ENCODE measurements at places on chromosomes 16 and 17.
A peak's percentile ranks its signal among the peaks of the same experiment; 100 is the strongest.

DNA sequence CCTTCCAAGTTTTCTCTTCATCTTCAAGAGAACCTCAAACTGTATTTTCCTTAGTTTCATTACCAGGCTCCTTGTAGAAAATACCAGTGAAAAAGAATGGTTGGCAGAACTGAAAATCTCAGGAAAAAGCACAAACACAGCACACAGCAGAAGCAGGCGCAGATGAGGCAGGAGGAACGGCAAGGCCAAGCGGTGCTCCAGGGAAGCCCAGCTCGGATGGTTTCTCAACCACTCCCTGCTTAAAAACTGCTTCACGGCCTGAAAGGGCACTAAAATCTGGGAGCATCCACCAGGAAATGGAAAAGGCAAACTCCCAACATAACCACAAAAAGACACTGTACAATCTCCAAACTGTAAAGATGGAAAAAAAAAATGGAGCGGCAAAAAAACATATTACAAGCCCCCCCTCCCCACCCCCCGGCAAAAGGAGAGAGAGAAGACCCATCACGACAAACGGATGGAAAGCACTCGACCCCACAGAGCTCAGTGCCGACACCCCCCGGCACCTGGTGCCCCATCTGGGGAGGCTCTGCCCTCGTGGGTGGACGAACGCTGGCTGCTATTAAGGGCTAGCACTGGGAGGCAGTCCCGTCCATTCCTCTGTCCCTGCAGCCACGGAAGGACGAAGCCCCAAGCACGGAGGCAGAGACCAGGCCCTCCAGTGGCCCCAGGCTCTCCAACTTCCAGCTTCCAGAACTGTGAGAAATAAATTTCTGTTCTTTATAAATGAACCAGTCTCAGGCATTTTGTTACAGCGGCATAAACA is 127.5 kb downstream of the ZNF778 start:
- no peak for DNase-seq

DNA sequence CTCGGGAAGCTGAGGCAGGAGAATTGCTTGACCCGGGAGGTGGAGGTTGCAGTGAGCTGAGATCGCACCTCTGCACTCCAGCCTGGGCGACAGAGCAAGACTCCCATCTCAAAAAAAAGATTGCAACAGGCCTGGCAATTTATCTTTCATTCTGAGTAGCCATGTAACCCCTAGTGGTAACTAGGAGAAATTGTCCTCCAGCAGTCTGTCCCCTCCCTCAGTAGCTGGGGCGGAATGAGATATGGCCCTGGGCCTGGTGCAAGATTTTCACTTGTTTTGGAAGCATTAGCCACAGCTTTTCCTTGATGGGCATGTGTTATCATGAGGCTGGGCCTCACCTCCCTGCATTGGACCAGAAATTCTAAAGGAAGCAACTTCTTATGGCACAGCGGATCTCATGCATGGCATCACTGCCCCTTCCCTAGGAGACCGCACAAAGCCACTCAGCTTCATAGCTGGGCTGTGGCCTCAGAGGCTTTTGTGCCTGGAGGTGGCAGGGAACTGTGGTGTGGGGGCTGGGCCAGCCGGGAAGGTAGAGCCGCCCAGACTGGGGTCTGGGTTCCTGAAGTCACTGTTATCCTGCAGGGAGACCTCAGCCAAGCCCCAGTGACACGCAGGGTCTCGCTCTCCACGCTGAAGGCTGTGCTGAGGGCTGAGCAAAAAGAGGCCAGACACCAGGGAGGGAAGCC is 13.4 kb downstream of the NATD1 start:
- no peak for DNase-seq

GRCh38 chr16:12583237-12583897 is 220.3 kb downstream of the CPPED1 start:
- DNase-seq: peak; percentile 5

DNA sequence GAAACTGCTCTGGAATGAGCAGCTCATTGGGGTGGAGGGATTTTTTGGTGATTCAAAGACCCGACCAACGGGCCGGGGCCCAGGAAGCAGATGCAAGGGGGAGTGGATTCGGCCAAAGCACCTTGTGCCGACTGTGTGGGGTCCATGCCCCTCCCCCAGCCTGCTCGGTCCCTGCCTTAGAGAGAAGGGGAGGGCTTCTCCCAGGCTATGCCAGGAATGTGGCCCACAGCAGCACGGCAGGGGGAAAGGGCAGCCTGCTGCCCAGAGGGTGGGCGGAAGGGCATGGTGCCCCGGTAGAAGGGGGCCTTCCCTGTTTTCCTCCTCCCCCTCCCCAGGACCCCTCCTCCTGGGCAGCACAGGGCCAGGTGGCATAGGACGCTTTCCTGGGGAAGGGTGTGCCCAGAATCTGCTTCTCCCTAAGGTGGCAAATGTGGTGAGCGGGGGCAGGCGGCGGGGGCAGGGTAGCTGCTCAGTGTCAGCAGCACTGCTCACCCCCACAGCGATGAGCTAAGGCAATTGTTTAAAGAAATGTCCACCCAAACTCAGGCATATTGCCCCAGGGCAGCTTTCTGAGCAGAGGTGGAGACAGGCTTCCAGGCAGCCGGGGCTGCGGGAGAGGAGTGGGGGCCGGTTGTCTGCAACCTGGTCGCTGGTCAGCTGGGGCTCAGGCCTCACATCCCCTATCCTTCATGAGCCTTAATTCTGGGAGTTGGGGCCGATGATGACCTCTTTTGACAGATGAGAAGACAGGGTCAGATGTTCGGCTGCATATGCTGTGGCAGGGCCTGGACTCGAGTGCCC is 33.9 kb upstream of the MLKL start:
- DNase-seq: no peak

- DNase-seq: no peak
These were observed 14.7 kb upstream of the MEOX1 start for GRCh38 chr17:43676471-43676870.

GRCh38 chr17:38815576-38816193 is 9.4 kb downstream of the CWC25 start:
- DNase-seq: peak; percentile 34

GRCh38 chr17:19305256-19305655 is 57.3 kb downstream of the B9D1 start:
- no peak for DNase-seq

DNA sequence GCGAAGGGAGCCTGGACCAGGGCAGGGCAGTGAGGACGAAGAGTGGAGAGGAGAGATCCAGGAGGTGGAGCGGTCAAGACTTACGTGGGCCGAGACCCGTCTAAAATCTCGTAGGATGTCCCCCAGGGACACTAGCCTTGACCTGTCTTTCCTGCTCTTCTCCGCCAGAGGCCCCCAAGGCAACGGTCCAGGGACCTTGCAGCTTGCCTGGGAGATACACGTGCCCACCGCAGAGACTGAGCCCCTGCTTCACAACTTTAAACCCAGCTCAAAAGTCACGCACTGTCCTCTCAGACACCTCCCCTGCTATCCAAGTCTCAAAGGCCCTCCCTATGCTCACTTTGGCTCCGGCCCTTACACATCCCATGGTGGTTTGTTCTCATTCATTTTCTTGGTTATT is 9.4 kb downstream of the TIGD7 start:
- no peak for DNase-seq

- no peak for DNase-seq
These were observed at the start of gene RHBDL1 for GRCh38 chr16:674968-675883. Gene RHBDL1, plus strand, starts transcription at chr16:675671. Its CDS starts 120 bp downstream, at chr16:675791.

GRCh38 chr16:11009027-11009755 is 64.8 kb downstream of the CLEC16A start:
- DNase-seq: no peak

GRCh38 chr17:50361561-50362480 is 11.2 kb downstream of the MRPL27 start:
- peak; percentile 68 for DNase-seq

DNA sequence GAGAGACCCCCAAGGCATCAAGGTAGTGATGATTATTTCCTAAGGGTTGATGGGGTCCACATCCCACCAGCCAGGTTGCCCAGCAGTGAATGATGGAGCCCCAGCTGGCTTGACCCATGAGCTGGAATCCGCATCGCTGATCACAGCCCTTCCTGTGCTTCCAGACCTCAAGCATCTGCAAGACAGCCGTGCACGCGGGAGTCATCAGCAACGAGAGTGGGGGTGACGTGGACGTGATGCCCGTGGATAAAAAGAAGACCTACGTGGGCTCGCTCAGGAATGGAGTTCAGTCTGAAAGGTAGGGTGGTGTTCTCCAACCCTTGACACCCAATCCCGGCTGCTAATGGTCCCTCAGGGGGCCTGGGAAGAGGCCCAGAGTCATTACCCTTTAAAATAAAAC is 69.3 kb downstream of the CRISPLD2 start:
- DNase-seq: no peak

DNA sequence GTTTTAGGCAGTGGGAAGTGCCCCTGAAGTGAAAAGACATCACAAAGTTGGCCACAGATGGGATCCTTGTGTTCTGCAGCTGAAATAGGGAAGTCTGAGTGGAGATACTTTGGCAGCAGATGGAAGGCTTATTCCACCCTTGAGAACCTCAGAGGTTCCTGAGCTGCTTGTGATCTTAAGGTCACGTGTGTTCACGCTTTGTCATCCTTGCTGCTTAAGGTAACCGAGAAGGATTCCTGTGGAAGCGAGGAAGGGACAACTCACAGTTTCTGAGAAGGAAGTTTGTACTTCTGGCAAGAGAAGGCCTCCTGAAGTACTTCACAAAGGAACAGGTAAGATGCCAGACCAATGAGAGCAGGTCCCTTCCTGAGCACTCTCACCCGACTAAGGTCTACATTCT is 12.2 kb downstream of the ADAP2 start:
- no peak for DNase-seq

GRCh38 chr16:24845726-24846547 is at the start of gene SLC5A11:
Gene SLC5A11, plus strand, starts transcription at chr16:24845963. Its CDS starts 12,681 bp downstream, at chr16:24858644.
- DNase-seq: no peak

DNA sequence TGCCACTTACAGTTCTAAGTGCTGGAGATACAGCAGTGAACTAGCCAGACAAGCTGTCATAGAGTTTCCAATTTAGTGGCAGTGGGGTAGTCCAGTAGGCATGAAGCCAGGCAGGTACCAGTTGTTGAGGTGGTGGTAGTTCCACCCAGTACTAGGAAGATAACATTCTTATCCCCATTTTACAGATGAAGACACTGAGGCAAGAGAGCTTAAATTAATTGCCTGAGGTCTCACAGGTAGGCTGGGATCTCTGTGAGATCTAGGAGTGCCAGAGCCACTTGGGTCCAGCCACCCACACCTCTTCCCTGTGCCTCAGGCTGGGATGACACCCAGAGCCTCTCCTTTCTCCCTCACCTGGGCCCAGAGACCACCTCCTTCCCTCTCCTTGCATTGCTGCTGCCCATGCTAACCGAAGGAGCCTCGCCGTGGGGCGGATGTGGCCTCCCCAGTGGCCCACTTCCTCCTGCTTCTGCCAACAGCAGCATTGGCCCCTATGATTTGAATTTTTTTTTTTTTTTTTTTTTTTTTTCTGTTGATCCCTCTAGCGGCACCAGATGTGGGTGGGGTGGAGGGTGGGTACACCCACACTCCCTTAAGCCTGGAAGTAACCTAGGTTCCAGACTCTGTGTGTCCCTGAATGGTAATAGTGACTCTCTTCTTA is 114.0 kb downstream of the PRKCB start:
- DNase-seq: peak; percentile 75

DNA sequence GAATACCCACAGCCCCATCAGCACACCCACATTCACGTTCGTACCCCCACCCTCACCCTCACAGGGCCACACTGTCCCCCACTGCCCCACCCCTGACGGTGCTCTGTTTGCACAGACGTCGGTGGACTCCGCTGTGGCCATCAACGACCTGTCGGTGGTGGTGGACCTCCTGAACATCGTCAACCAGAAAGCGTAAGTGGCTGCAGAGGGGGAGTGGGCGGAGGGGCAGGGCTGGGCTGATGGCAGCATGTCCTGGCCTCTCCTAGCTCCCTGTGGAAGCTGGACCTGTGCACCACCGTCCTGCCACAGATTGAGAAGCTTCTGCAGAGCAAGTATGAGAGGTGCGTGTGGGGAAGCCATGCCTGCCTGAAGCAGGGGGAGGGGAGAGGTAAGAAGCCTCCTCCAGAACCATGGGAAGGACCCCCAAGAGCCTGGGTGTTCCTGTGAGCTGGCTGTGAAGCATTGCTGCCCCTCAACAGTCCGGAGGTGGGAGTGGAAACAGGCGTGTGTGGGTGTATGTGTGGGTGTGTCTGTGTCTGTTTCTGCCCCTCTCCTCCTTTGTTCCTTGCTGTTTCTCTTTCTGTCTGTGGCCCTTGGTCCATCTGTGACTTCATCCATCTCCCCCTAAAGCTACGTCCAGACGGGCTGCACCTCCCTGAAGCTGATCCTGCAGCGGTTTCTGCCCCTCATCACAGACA is 20.3 kb downstream of the KATNB1 start:
- no peak for DNase-seq

- peak; percentile 59 for DNase-seq
These were observed 4.7 kb downstream of the KCTD5 start for GRCh38 chr16:2686912-2687507.

GRCh38 chr16:85738923-85739715 is 11.8 kb downstream of the C16orf74 start:
- no peak for DNase-seq

- DNase-seq: no peak
These were observed 2.5 kb upstream of the CDH3 start for GRCh38 chr16:68642436-68643101.

All from stimulated activated CD8-positive, alpha-beta memory T cell treated with anti-CD3 and anti-CD28 coated beads, Interleukin-4, amount 100 ng/mL, for 48 hours (primary cell).